ENCODE measurements at places on chromosomes 12 and 14.

GRCh38 chr12:3604748-3605586, 114.0 kb downstream of the PRMT8 start:
- DNase-seq, result peak; percentile 65

DNA sequence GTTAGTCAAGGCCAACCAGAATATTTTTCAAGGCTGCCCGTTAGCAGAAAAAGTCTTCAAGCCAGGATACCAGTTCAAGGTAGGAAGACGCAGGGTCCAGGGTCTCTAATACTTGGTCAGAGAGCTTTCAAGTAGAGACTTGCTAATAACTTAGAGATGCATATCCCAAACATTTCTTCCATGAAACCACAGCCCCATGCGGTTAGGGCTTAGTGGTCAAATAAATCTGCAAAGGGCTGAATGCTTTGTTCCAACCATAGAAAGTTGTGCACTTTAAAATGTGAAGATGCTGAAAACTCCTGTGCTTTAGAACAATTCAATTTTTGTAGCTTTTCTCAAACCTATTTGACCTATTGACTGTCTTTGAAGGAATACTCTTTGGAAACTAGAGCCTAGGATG, 208.9 kb downstream of the PIK3C2G start:
- DNase-seq, result no peak

DNA sequence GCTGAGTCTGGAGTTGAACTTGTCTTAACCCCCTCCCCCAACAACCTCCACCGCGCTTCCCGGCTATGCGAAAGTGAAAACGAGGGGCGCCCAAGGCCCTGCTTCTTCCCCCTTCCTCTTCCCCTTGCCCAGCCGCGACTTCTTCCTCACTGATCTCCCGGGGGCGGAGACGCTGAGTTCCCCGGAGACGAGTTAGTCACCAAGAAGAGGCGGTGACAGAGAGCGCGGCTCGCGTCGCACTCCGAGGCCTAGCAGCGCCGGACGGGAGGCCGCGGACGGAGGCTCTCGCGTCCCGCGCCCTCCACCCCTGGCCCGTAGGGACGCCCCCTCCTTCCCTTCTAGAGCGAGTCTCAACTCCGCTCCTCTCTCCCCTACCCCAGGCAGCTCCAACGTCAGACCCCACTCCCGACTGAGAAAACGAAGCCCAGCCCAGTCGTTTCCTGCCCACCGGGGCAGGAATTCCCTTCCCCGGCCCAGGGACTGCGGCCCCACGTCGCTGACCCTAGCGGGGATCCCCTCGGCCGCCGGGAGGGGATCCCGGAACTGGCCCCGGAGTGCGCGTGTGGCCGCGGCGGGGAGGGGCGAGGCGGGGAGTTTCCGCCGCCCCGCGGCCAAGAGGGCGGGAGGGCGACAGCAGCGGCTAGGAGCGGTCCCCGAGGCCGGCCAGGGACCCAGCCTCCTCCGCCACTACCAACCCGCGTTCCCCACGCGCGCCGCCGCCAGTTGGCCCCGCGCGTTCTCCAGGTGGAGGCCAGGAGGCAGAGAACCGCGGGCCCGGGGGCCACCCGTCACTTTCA, 1.4 kb downstream of the BAZ1A start:
- DNase-seq, result peak; percentile 89

- DNase-seq, result no peak
Measured at GRCh38 chr12:5073853-5074252, 30.2 kb downstream of the KCNA5 start.

GRCh38 chr14:92409043-92409442, 86.1 kb downstream of the SLC24A4 start:
- DNase-seq, result no peak

DNA sequence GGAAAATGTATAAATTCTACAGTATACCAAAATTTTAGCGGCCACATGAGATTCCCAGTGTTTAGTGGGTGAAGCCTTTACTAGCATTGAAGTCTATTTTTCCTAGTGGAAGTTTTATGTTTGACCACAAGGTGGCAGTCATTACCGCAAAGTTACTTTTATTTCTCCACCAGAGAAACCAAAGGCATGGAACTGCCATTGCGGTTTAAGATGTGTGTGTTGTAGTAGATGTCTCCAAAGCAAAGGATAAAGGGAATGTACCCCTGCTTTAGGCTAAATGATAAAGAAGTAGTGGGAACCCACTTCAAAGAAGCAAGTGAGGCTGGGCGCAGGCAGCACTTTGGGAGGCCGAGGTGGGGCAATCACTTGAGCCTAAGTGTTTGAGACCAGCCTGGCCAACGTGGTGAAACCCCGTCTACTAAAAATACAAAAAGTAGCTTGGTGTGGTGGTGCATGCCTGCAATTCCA, 140.5 kb downstream of the PRKCH start:
- peak; percentile 54 for DNase-seq

DNA sequence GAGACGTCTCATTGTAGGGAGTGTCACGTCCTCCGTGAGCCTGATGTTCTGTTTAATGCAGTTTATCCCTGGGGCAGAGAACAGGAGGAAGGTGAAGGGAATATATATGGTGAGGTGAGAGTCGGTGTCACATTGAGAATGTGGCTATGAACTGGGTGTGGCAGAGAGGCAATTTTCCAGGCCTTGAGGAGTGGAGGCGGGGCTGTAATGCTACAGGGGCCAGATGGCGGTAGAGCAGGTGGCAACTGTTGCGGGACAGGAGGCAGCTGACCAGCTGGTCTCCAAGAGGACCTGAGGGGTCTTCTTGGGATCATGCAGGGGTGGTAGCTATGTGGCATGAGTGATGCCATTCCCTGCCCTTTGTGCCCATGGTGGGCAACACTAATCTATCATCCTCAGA, 59.6 kb downstream of the CACNA1C start:
- no peak for DNase-seq

DNA sequence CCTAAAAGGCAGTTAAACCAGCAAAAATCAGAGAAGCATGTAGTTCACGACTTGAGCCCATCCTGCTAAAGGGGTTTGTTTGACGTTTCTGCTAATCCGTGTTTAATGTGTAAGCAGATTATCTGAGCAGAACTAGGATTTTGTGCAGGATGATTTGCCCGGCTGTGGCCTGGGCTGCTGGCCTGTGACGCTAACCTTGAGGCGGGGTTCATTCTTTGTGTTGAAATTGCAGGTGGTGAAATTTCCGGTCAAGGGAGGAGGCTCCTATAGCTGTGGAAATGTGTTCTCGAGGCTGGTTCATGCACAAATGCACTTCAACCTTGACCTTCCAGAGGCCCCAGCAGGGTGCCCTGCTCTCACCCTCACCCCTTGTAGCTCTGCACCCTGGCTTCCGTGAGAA, 63.7 kb downstream of the SLC24A4 start:
- no peak for DNase-seq

DNA sequence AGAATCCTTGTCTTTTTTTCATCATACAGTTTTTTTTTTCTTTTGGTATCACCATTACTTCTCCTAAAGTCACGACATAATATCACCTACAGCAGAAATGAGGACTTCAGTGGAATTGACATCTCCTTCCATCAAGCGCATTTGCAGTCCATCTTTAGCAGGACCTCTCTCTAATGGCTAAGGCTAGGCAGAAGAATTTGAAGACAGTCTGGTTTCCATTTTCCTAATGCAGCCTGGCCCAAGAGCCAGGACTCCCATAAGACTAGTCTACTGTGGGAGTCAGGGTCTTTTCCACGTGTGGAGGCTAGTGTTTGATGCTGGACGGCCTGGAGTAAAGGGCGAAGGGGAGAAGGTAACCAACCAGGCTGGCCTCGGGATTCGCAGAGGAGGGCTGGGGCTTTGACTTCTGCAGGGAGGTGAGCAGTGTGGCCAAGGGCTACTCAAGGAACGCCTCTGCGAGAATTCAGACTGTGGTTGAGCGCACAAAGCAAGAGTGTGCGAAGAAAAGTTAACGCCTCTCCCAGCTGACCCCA, 769 bp upstream of the ZNF740 start:
- peak; percentile 27 for DNase-seq

DNA sequence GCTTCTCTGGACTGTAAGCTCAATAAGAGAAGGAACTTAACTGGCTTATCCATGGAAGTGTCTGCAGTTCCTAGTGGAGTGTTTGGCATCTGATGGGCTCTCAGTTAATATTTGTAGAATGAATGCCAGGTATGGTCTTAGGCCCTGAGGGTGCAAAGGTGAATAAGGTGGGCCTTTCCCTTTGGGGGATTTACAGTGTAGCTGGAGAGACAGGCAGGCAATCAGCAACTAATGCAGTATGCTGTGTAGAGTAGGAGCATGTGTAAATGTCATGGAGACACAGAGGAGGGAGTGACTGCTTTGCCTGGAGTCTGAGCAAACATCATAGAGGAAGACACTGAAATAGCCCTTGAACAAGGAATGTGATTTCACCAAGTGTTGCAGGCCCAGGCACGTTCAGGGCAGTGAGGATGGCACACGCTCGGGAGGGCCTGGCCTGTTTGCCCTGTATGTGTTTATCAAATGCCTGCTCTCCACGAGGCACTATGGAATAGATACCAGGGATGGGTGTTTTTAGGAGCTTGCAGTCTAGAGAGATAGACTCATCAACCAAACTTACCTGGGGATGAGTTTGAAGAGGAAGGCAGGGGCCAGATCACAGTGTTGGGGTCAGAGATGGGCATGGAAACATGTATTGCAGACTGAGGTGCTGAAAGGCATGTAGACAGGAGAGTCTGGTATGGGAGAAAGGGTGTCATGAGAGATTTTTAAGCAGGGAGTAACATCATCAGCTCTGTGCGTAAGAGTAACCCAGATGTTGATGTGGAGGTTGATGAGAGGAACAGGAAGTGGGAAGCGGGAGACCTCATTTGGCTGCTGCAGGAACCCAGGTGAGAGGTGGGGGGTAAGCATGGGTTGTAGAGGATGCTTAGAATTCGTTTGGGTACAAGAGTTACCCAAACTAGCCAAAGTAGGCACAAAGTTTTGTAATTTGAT, 54.1 kb downstream of the PLXNC1 start:
- peak; percentile 13 for DNase-seq

- no peak for DNase-seq
Measured at GRCh38 chr14:96088911-96089310, 49.7 kb downstream of the C14orf132 start.

GRCh38 chr12:90366286-90366685, 588.7 kb downstream of the CCER1 start:
- DNase-seq, result no peak

DNA sequence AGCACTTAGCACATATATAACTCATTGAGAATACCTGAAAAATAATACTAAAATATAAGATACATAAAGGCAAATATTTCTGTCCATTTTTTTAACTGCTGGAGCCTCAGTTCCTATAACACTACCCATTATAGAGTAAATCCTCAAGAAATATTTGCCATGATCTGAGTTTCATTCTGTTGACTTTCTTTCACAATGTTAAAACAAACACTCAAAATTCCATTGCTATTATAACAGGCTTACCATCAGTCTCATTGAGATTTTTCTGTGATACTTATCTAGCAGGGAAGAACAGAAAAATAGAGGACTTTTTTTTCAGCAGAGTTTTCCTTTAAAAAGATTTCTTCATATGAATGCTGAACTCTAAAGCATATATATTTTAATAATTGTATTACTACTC, 24.5 kb downstream of the LMO3 start:
- DNase-seq, result no peak

DNA sequence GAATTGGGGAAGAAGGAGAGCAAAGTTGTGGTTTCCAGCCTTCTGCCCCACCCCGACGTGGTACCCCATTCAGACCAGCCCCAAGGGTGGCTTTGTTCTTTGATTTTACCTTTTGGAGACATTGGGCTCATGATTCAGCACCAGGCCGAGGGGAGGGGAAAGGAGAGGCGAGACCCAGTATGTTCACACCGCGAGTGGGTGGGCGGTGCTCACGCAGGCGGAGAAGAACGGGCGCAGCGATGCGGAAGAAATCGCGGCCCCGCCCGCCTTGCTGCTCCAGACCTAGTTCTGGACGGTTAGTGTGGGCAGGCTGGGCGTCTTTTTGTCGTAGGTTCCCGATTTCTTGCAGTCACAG, 963 bp downstream of the ATL1 start:
- peak; percentile 85 for DNase-seq

DNA sequence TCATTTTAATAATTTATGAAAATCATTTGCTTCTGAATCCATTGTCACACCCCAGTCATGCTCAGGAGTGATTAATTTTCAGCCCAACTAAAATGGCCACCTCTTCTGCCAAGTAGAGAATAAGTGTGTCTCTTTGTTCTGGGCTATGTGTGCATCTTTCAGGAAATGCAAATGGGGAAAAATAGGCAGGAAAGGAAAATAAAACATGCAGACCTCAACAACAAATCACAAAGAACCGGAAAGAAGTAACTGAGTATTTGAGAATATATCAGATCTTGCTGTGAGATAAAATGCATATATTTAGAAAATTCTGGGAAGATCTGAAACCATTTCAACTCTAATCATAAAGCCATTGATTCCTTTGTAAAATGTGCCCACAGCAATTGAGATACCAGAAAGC, 763.9 kb downstream of the GALC start:
- no peak for DNase-seq

- DNase-seq, result no peak
Measured at GRCh38 chr12:68344126-68344525, 12.0 kb upstream of the MDM1 start.

- DNase-seq, result no peak
Measured at GRCh38 chr12:15690320-15690719, 98.9 kb downstream of the EPS8 start.

- DNase-seq, result no peak
Measured at GRCh38 chr14:101105045-101105444, 201.5 kb upstream of the RTL1 start.

DNA sequence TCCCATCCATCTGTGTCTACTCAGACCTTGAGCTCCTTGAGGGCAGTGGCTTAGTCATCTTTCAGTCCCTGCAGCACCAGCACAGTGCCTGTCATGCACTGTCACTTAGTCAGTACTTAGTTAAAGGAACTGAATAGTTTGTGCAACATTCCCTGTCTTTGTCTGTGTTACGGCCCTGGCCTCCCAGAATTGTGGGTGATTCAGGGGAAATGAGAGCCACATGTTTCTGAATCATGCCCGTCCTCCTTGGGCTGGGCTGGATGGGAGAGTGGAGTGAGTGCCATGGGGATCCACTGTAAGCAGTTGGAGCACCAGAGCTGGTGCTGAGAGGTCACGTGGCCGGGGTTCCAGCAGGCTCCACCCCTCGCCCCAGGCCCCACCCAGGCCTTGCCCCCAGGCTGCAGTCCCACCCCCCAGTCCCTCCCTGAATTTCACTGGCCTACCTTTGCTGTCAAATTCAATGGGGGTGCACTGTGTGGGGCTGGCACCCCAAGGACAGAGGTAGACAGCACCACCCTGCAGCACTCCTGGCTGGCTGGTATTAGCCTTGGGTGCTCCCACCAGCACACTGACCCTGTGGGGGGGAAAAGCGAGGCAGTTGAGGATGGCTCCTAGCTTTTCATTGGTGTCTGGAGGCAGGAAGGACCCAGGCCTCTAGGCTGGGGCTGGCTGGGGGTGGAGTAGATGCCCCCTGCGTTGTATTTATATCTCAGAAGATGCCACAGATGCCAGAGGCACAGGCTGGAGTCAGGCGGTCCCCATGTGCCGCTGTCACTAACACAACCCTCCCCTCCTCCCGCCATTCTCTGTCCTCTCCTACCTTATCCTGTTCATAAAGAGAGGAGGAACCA, 7.5 kb downstream of the ITGA5 start:
- no peak for DNase-seq
